ENCODE measurements at places on chromosomes 6 and 20.
A peak's percentile ranks its signal among the peaks of the same experiment; 100 is the strongest.

DNA sequence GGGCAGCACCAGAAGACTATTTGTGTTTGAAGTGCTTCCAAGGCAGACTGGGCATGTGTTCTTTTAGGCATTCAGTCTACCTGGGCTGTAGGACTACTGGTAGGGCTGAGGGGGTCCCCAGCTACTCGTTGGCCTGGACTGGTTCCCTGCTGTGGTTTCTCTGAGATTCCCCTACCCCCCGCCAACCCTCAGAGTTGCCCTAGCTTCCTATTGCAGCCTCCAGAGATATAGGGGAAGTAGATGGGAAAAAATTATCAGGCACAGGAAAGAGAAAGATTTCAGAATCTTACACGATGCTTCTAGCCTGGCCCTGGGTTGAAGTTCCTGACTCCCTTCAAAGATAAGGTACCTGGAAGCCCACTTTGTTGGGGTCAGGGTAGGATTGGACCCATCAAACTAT is 22.5 kb downstream of the BRPF3 start:
- no peak for DNase-seq

GRCh38 chr20:24994470-24995368 is 2.2 kb upstream of the APMAP start:
- DNase-seq = peak; percentile 83

GRCh38 chr6:123343836-123344235 is 292.9 kb downstream of the TRDN start:
- DNase-seq = no peak

DNA sequence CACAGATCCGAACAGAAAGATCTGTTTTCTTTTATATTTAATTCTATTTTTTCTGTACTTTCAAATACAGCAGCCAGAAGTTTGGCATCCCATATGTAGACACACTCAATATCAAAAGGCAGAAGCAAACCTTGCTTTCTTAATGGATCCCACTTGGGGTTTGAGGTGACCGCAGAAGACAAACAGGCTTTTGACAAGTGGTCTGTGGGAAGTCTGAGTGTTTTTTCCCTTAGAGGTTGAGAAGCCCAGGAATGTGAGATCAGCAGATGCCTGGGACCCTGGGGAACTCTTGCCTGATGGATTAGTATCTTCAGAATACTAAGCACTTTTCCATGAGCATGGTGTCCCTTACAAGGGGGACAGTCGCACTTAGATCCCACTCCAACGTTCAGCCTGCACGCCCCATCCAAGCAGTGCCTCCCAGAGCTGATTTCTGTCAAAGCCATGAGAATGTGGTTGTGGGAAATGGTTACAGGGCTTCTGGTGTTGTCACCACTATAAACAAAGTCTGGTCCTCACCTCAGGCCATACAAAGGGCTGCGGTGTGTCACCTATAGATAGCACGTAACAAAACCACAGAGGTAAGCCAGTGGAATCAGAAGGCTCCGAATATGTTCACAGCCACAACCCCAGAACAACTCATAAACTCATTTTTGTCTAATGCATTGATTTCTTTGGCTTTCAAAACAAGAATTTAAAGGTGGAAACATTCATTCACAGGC is 12.7 kb downstream of the IL17F start:
- no peak for DNase-seq

GRCh38 chr20:3820901-3821727 is 767 bp downstream of the AP5S1 start:
- DNase-seq = no peak

GRCh38 chr6:160027931-160028330 is 59.0 kb downstream of the IGF2R start:
- no peak for DNase-seq

GRCh38 chr6:107083921-107084320 is 31.4 kb downstream of the BEND3 start:
- DNase-seq = no peak

DNA sequence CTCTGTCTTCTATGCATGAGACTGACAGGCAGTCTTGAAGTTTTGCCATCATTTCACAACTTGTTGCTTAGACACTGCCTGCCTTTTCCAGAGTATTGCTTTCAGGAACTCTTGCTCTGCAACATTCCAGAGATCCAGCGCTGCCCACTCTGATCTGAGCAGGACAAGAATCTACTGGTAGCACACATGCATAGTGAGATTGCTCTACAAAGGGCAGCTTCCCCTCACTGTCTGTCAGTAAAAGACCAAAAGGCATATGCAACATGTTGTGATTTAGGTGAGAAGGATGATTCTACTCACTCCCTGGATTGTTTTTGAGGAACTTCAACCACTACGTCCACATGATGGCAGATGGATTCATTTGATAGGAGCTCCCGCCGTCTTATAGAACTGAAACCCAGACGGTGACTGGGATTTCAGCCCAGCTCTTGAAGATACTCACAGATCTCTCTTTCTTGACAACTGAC is 259.1 kb downstream of the ARID1B start:
- no peak for DNase-seq

DNA sequence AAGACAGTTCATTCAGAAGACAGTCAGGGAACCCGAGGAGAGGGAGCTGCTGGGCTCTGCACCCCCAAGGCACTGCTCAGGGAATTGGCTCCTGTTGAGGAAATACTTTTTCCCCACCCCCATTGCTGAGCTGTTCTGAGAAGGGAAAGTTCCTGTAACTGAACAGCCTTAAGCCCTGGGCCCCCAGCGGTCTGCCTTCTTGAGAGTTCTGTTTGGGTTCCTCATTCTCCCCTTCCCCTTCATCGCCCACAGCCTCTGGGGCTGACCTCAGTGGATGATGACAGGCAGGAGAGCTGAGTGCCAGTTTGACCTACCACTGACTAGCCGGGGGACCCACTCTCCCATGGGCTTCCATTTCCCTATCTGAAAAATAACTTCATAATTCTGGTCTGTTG is 10.7 kb downstream of the HCK start:
- DNase-seq = no peak

- DNase-seq = no peak
Observed at GRCh38 chr6:161866570-161866969, 592.7 kb upstream of the AGPAT4 start.

GRCh38 chr6:33771146-33772081 is 17.5 kb downstream of the LEMD2 start:
- no peak for DNase-seq

- no peak for DNase-seq
Observed at GRCh38 chr6:117533775-117534174, 51.3 kb downstream of the DCBLD1 start.

GRCh38 chr6:79627422-79627821 is 3.7 kb upstream of the SH3BGRL2 start:
- no peak for DNase-seq

DNA sequence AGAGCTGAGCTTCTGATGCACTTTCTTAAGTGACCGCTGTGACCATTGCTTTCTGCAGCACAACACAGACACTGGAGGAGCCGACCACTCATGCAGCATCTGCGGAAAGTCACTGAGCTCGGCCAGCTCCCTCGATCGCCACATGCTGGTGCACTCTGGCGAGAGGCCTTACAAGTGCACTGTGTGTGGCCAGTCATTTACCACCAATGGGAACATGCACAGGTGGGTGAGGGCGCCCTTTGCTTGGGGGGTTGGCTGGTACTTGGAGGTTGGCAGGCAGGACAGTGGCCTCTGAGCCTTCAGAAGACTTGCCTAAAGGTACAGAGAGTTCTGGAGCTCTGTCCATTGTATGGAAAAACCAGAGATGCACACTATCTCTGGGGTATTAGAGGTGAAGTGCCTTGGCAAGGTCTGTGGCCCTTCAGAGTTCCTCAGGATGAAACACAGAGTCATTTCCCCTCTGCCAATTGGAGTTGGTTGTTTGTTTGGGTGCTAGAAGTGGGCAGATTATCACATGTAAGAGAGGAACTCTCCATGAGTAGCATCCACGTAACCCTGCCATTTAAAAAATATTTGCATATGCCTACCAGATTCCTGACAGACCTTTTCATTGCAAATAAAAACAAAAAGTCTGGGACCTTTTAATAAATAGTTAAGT is 81.5 kb downstream of the RREB1 start:
- DNase-seq = no peak

All from NCI-H446 (cell line).